ENCODE measurements at places on chromosomes 5 and 9.

DNA sequence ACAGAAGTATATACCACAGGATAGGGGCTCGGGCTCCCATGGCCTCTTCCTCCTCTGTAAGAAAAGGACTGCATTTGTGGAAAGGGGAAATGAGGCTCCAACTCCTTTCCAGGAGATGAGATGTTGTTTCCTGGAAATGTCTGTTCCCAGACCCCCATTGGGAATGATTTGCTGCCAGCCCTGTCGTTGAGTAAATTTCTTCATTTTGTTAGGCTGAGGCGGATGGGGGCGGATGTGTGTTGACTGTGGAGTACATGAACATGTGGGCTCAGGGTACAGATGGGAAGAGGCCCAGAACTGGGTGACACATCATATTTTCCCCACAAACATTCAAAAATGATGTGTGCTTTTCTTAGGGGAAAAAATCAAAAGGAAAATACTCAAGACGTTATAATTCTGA is 28.8 kb upstream of the TNFAIP8 start:
- no peak for DNase-seq

GRCh38 chr5:82540301-82540700 is 262.1 kb upstream of the RPS23 start:
- no peak for DNase-seq

- DNase-seq = no peak
These were observed 1708.8 kb upstream of the C9orf72 start for GRCh38 chr9:29282121-29282520.

DNA sequence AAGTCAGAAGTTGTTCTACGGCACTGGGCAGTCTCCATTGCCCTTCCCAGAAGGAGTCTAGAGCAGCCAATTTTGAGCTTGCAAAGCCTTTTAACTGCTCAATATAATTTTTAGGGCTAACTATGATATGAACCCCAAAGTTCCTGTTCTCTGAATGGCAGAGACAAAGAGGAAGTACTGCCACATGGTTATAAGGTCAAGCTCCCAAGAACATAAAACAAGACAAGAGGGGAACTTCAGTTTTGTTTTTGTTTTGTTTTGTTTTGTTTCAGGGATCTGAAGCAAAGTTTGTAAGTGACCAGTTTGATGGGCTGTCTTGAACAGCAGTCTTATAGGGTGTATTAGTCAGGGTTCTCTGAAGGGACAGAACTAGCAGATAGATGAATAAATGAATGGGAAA is 11.9 kb upstream of the SMC2 start:
- no peak for DNase-seq

- DNase-seq = no peak
These were observed 64.3 kb downstream of the CSNK1A1 start for GRCh38 chr5:149486726-149487635.

- DNase-seq = no peak
These were observed 278.5 kb downstream of the SAXO1 start for GRCh38 chr9:18754537-18754936.

- no peak for DNase-seq
These were observed 137.6 kb downstream of the ADGRV1 start for GRCh38 chr5:90696153-90696552.

- no peak for DNase-seq
These were observed 12.5 kb downstream of the STC2 start for GRCh38 chr5:173315495-173316338.

- DNase-seq = no peak
These were observed 5.1 kb upstream of the CLINT1 start for GRCh38 chr5:157864067-157864466.

GRCh38 chr9:114787781-114788498 is 17.9 kb downstream of the TNFSF15 start:
- no peak for DNase-seq

GRCh38 chr5:167783145-167783817 is 508.2 kb upstream of the WWC1 start:
- no peak for DNase-seq

GRCh38 chr9:21056931-21057330 is 20.8 kb downstream of the IFNB1 start:
- no peak for DNase-seq

DNA sequence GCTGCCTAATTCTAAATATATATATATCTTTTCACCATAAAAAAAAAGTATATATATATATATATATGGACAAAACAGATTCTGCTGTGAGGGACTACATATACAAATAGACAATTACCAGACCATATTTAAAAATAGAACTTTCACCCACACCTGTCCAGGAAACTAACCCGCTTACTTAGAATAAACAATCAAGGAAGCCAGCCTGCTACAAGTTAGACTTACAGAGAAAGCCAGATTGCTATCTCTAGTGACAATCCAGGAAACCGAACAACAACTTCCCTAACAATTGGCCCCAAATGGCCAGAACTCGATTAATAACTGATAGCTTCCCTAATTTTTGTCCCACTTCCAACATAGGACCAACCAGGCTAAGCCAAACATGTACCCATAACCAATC is 5.9 kb downstream of the GLDC start:
- no peak for DNase-seq

GRCh38 chr5:173243831-173244305 is 8.9 kb upstream of the NKX2-5 start:
- DNase-seq = no peak

DNA sequence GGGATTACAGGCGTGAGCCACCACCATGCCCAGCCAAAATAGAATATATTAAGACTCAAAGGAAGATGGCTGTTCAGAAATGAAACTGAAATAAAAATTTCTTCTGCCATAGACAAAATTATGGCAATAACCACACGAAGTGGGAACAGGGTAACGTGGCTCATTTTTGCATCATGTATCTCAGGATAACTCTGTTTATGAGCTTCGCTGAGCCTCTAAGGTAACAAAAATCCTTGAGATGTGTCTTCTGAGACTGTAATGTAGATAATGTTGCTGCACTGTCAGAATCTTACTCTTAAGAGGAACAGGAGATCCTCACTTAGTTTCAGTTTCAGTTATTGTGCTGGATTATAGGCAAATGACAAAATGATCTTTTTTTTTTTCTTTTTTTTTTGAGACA is 153.8 kb downstream of the GOLPH3 start:
- no peak for DNase-seq

DNA sequence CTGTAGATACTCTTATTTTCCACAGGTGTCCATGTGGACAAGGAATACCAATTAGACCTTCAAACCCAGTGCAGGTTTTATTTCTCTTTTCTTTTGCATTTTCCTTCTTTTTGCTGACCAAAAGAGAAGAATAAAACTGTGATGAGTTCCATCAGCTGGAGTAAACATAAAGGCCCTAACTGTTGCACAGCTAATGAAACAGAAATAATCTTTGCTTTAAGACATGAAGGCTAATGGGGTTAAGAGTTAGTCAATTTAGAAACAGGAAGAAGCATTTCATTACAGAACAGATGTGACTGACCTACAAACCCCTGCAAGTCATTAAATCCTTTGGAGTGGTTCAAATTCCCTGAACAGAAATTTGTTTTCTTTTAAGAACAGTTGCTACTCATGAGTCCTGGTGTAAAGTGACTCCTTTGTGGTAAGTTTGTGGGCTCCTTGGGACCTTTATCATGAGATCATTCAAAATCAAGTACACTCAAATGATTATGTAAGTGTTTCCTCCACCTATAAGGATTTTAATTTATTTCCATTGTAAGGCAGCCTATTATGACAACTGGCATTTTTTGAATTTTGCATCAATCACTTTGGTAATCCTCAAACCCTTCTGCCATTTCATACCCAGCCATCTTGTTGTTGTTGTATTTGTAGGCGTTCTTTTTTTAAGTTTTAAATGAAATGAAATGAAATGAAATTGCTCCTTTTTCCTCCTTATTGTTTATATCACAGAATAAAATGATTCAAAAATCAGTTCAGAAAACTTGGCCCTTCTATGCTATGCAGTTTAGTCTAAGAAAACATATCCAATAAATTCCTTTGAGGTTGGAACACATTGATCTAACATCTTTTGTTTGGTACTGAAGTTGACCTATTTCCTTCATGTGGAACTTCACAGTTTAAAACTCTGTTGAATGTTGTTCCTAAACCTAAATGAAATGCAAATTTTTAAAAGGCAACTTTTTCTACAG is 1.3 kb downstream of the MINAR2 start:
- no peak for DNase-seq

DNA sequence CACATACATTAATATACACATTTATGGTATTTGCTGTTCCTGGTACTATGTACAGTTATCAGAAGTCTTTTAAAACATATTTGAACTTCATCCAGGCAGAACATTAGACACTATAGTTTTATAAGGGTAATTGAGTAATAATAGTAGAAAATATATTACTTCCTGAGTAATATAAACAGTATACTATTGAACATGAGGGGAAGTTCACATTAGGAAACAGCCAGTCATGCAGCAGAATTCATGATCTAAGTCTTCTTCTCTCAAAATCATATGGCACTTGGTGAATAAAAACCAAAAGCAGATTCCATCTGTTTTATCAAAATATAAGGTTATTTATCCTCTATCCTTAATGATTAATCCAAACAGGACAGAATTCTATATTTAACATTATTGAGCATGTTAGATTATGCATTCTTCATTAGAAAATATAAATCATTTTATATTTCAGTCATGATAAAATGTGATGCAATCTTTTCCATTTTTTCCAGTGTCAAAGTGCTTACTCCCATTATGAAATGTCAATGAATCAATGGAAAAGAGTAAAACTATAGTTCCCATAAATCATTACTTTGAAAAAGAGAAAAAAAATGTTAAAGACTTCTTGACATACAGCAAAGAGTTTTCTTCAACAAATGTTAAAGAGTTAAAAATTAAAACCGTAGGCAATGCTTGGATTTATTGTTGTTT is 584.3 kb upstream of the TUSC1 start:
- no peak for DNase-seq

DNA sequence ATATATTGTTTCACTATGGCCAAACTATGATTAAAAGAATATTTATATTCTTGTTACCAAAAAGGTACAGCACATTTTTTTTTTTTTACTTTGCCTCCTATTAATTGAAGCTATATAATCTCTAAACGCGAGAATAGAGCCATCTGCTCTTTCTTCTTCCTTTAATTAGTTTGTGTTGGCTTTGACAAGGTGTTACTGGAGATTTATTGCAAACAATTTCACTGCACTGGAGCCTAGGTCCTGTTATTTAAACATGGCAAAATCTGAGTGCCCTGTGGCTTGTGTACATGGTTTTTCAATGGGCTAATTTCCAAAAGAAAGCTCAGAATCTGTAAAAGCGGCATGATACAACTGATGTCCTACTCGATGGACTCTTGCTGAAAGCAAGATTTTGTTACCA is 40.8 kb upstream of the GABRG2 start:
- no peak for DNase-seq

DNA sequence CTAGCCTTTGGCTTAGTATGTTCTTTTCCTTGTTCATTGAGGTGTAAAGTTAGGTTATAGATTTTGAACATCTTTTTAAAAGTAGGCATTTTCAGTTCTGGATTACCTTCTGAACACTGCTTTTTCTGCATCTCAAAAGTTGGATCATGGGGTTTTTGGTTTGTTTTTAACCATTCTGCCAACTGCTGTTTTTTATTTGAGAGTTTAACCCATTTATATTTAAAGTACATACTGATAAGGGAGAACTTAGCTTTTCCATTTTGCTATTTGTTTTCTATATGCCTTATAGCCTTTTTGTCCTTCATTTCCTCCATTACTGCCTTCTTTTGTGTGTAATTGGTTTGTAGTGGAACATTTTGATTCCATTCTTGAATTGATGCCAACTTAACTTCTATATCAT is 30.5 kb upstream of the ZNF169 start:
- no peak for DNase-seq

GRCh38 chr5:107526270-107526937 is 144.3 kb downstream of the EFNA5 start:
- no peak for DNase-seq

DNA sequence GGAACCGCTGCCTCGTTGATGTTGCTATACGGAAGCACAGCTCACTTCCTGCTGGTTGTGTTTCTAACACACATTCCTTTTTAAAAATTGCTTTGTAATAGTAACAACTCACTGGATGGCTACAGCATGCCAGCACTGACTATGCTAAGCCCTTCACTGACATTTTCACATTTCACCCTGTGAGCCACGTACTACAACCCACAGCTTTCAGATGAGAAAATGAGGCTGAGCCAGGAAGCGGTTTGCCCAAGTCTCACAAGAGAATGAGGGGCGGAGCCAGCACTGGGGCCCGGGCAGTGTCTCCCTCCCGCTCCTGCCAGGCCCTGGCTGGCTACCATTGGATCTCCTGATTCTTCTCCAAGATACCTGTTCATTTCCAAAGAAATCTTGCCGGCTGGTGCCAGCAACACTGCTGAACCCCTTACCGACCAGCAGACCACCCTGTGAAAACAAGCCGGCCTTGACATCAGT is 38.3 kb downstream of the FAM78A start:
- DNase-seq = peak; percentile 69

DNA sequence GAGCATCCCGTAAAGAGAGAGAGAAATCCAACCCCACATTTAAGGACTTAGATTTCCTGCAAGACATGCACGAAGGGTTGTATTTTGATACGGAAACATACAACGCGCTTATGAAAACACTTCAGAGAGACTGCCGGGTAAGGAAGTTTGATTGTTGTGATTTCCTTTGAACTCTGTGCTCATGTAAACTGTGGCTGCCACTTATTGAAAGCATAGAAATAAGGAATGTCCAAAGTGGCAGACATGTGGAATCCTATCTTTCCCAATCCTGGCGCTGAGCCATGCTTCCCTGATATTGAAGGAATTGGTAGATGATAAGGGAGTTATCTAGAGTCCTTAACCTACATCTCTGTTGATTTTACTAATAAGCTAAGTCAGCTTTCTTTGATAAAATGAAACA is 119.4 kb downstream of the PRKACG start:
- DNase-seq = no peak

GRCh38 chr5:24635209-24635608 is 9.6 kb downstream of the CDH10 start:
- DNase-seq = no peak

GRCh38 chr5:151570512-151571269 is 20.4 kb downstream of the FAT2 start:
- DNase-seq = no peak

DNA sequence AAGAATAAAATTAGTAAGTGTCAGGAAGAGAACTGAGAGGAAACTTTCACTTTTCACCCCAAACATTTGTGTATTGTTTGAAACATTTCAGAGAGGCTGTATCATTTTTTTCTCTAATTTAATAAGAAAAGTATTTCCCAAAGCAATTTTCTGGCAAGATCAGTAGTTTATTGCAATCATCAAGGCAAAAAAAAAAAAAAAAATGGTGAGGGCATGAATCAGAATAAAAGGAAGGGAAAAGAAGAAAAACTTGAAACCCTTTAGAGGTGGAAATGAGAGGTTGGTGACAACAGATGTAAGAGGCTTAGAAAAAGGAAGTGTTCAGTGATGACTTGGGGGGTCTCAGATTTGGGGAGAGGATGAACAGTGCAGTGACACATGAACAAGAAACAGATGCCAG is 13.3 kb downstream of the SHC3 start:
- no peak for DNase-seq

- no peak for DNase-seq
These were observed 1020.3 kb upstream of the ACO1 start for GRCh38 chr9:31364171-31364570.

DNA sequence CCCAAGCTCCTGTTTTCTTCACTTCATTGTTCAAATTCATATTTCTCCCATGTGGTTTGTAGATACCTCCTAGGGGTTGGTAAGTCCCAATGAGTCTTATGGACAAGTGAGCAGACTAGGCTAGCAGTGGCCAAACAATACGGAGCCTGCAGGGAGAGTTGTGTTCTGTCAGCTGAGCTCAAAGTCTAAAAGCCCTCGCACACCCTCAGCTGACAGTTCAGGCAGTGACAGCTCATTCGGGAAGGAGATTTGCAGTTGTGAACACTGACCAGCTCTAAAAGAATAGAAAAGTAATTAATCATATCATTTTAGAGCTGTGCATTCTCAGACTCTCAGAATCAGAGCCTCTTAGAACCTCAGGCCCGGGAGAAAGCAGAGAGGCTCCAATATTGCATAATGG is 95.1 kb downstream of the SH3TC2 start:
- no peak for DNase-seq
